ENCODE measurements at places on chromosomes 5 and 9. TPM values are rescaled to one million over a fixed set of nuclear protein-coding genes. Genes with fewer than 3 reads are reported as not detected.

GRM6 gene
- polyA plus RNA-seq = not detected

IFNA13 gene
- polyA plus RNA-seq = not detected

LCN15 gene
- not detected for polyA plus RNA-seq

DRD1 gene
- polyA plus RNA-seq = not detected

PTPRD gene
- not detected for polyA plus RNA-seq

MAMDC4 gene
- polyA plus RNA-seq = 0.11 TPM

KIF27 gene
- polyA plus RNA-seq = 1.4 TPM

AMBP gene
- polyA plus RNA-seq = not detected

PCDHB13 gene
- 0.05 TPM for polyA plus RNA-seq

SV2C gene
- polyA plus RNA-seq = not detected

SLIT3 gene
- polyA plus RNA-seq = not detected

SPINK7 gene
- polyA plus RNA-seq = not detected

ORM2 gene
- polyA plus RNA-seq = not detected

TLR4 gene
- polyA plus RNA-seq = 2.2 TPM

OR13C4 gene
- polyA plus RNA-seq = not detected

DDX4 gene
- polyA plus RNA-seq = not detected

PALM2AKAP2 gene
- polyA plus RNA-seq = 0.18 TPM

GFI1B gene
- 0.74 TPM for polyA plus RNA-seq

ADAMTSL1 gene
- polyA plus RNA-seq = not detected

BNIP1 gene
- polyA plus RNA-seq = 10.2 TPM

IL13 gene
- not detected for polyA plus RNA-seq

MCTP1 gene
- 2.6 TPM for polyA plus RNA-seq

NMUR2 gene
- not detected for polyA plus RNA-seq
